ENCODE measurements at places on chromosomes 11 and 22.
A peak's percentile ranks its signal among the peaks of the same experiment; 100 is the strongest.

GRCh38 chr11:107493117-107493516, 35.5 kb upstream of the CWF19L2 start:
- peak; percentile 52 for DNase-seq

DNA sequence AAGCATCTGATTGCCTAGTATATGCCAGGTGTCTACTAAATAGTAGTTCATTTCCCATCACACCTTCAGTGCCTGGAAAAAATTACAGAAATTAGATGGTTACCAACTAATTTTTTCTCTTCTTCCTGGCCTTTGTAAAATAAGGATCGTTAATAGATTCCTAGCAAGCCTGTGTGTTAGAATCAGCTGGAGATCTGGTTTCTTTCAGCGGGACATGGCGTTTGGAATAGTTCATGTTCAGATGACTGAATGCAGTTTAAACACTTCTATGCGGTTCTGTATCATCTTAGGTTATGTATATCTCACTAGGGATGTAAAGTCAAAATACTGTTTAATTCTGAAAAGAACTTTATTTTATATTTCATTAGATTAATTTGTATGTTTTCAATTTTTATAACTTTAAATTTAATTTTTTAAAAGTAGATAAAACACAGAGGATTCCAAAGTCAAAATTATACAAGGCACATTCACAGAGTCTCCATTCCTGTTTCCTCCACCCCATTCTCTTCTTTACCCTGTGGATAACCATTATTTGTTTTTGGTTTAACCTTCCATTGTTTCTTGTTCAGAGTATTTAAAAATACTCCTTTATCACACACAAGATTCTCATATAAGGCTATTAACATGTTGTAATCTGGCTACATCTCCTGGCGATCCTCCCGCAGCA, 132.8 kb downstream of the ATXN10 start:
- DNase-seq, result peak; percentile 19

- no peak for DNase-seq
Observed at GRCh38 chr11:92111287-92111686, 113.3 kb upstream of the FAT3 start.

DNA sequence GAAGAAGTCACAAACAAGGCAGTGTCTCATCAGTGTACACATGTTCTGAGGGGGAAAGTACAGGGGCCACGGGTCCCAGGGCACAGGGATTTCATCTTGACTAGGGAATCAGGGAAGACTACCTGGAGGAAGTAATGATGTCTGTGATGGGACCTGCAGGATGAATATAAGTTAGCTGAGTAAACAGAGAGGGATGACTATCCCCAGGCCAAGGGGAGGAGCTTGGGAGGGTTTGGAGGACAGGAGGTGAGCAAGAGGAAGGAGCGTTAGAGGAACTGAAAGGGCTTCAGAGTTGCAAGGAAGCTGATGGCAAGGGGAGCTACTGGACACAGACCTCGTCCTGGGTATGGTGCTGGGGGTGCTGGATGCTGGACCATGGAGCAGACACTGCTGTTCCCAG, 56.4 kb downstream of the TRAF6 start:
- DNase-seq, result no peak

DNA sequence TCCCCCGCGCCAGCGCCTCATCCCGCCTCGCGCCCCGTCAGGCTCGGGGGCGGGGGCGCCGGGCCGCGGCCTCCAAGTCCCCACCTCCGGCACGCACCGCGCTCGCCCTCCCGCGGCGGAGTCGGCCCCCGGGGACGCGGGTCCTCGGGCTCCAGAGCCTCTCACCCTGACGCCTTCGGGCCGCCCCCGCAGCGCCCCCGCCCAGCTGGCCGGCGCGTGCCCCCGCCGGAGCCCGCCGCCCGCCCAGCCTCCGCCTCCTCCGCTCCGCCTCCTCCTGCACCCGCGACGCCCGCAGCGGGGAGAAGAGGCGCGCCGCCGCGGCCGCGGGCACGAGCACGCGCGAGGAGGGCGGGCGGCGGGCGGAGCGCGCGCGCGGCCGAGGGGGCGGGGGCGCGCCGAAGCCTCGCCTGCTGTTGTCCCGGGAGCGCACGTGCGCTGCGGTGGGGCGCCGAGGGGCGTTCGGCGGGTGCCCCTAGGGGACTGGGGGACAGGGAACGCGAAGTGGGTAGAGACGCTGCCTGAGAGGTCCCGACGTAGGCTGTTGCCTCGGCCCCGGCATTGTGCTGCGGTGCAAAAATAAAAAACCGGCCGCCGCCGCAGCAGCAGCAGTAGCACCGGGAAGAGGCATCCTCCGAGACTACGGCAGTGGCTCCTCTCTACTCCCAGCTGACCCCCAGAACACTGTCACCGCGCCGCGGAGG, 87.4 kb upstream of the ARHGAP32 start:
- DNase-seq, result peak; percentile 79

DNA sequence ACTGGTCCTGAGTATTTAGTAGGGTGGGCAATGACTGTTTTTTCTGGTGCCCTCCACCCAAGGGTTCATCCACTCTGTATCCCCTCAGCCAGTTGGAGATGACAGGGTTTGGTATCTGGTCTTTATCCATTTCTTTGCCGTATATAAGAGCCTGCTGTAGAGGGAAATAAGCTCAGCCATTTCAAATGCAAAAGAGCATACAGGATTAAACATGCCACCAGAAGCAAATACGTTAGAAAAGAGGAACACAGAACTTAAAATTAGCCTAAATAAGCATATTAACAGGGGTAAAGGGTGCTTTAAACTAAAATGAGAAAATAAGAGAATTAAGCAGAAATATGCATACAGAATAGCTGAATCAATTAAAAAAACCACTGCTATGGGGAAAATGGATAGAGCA, 27.8 kb upstream of the TOP3B start:
- no peak for DNase-seq

GRCh38 chr11:46256540-46257001, 20.9 kb upstream of the CREB3L1 start:
- DNase-seq, result no peak

GRCh38 chr11:11141065-11141464, 212.0 kb downstream of the CSNK2A3 start:
- DNase-seq, result no peak

DNA sequence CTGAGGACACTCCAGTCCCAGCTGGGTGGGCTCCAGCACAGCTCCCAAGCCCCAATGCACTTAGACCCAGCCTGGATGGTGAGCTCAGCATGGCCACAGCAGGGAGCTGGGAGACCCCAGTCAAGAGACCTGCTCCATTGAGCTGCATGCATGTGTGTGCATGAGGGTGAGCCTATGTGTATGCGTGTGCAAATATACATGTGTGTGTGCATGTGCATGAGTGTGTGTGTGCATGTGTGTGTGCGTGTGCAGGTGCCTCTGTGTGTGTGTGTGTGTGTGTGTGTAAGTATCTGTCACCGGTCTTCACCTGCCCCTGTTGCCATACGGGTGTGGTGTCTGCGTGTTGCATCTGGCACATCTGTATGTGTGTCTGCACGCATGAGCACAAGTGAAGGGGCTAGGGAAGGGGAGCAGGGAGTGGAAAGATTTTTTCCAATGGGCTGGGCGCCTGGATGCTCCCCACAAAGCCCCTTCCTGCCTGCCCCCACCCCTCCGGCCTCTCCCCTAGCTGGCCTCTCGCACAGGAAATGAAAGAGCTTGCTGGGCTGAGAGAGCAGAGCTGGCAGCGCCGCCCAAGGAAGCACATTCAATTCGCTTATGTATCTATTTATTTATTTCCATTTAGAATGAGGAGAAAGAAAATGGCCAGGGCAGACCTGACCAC, 4.1 kb downstream of the TSPAN32 start:
- DNase-seq, result peak; percentile 59

DNA sequence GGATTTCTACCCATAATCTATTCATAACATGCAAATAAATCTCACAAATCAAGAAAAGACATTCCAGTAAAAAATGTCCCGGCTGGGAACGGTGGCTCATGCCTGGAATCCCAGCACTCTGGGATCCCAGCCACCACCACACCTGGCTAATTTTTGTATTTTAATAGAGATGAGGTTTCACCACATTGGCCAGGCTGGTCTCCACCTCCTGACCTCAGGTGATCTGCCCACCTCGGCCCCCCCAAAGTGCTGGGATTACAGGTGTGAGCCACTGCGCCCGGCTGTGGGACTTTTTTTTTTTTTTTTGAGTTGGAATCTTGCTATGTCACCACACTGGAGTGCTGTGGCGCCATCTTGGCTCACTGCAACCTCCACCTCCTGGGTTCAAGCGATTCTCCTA, 4.7 kb downstream of the CHID1 start:
- no peak for DNase-seq

DNA sequence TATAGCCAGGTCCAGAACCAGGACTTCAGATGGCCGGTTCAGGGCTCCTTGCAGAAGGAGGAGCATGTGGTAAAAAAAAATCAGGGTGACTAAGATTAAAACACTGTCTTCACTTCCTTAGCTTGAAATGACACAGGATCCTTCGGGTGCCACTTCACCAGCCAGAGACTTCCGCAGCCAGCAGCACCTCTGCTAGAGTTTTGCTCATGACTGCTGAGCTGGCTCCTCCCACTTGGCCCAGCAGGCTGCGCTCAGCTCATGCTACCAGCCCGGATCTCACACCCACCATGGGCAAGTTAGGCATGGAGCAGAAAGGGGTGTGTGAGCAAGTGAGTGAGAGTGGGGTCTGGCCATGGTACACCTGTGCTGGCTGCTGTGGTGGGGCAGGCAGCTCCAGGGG, 6.6 kb upstream of the MS4A18 start:
- no peak for DNase-seq

DNA sequence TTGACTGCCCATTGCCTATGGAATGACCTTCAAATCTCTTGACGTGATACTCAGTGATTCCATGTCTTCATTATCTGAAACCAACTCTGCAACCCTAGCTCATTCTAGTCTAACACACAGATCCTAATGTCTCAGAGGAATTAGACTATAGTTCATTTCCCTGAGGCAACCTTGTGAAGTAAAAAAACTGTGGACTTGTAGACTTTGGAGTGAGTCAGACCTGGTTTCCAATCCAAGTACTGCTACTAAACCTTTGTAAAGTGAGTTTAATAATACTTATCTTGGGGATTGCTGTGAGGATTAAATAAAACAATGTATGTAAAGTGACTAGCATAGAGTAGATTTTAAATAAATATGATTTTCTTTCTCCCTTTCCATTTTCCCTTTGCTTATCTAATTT, 226.1 kb downstream of the BLID start:
- peak; percentile 78 for DNase-seq

- no peak for DNase-seq
Observed at GRCh38 chr11:72010529-72011233, 12.0 kb downstream of the IL18BP start.

GRCh38 chr11:44998051-44998450, 47.4 kb upstream of the TP53I11 start:
- DNase-seq, result no peak

Measured in AG10803 (cell line).